Activated naive CD4-positive, alpha-beta T cell (primary cell): ENCODE measurements at places on chromosomes 4 and X.

- no peak for DNase-seq
Measured at GRCh38 chr4:52483186-52483890, 175.8 kb downstream of the USP46 start.

DNA sequence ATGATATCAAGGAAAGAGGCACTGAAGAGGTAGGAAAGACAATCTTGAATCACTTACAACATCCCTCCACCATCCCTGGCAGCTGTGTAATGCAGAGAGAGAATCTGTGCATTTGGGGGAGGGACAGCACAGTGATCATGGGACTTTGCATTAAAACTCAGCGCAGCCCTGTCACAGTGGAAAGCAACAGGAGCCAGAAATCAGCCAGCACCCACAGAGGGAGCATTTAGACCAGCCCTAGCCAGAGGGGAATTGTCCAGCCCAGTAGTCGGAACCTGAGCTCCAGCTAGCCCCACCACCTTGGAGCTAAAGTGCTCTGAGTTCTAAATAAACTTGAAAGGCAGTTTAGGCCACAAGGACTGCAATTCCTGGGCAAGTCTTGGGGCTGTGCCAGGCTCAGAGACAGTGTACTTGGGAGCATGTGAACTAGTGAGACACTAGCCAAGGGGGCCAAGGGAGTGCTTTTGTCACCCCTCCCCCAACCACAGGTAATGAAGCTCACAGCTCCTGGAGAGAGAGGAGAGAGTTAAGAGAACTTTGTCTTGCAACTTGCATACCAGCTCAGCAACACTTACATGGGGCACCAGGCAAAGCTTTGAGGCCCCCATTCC is 83.9 kb upstream of the FAM241A start:
- no peak for DNase-seq

- no peak for DNase-seq
Measured at GRCh38 chr4:108314900-108315589, 146.3 kb upstream of the LEF1 start.

DNA sequence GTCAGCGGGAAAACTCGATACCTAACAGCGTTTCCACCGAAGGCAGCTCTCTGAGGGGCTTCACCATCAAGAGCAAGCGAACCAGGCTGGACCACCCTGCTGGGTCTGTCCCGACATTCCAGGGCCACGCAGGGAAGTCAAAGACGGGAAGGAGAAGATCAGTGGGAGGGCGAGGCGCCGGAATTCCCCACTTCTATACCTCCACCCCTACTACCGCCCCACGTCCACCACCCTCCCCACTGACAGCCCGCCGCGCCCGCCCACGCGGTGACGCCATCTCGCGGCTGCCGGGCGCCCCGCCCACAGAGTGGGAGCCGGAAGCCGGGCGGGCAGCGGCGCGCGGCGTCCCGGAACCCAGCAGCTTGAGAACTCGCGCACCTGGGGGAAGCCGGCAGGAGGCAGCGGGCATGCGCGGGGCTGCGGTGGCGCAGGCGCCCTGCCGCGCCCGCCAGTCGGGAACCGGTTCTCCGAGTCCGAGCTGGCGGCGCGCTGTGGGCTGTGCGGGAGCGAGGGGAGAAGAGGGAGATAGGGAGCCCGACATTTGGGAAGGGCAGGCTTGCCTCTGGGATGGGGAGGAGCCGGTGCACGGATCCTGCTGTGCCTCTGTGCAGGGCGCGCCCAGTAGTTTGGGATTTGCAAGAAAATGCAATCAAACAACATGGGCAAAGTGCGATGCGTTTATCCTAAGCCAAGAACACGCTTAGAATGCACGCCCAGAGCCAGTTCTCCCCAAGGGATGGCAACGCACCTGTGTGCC is 3.2 kb upstream of the STIM2 start:
- peak; percentile 84 for DNase-seq

GRCh38 chrX:1124531-1124930 is 87.9 kb downstream of the CRLF2 start:
- DNase-seq: no peak

DNA sequence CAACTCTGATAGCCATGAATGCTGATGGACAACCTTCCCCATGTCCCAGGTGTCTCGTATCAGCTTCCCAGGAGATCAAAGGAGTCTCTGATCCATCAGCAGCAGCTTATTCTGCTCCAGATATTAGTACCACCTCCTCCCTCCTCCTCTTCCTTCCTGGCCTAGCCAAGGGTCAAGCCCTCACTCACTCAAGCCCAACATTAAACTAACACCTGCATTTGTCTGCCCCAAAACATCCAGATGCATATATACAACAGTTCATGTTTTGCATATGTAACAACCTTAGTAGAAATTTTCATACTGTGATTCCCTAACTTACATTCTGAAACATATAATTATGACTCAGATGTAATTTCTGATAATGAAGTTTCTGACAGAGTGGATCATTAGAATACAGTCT is 29.9 kb downstream of the BCLAF3 start:
- DNase-seq: no peak

DNA sequence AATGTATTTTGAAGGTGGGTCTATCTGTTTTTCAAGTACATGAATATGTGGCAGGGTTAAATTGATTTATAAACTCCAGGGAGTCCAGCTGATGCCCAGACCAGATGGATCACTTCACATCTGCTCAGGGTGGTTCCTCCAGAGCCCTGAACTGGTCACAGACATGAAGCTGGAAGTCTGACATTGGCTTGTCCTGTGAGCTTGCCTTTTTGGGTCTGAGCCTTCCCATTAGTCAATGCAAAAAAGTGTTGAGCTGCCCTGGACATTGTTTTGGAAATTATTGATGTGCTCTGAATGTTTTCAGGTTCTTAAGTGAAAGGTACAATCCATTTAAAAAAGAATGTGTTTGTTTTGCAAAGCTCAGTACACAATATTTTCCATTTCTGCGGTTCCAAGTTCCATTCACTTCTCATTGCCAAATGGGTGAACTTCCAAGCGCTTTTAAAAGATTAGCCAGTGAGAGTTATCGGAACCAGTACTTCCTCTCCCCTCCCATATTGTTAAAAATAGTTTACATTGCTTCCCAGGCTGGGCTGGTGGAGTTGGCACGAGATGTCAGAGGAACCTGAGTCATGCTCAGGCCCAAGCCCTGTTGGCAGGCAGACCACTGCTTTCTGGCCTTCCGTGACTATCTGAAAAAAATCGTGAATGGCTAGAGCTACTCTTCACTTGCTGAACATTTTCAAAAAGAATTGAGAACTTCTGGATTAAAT is 52.1 kb downstream of the PDGFRA start:
- DNase-seq: no peak

DNA sequence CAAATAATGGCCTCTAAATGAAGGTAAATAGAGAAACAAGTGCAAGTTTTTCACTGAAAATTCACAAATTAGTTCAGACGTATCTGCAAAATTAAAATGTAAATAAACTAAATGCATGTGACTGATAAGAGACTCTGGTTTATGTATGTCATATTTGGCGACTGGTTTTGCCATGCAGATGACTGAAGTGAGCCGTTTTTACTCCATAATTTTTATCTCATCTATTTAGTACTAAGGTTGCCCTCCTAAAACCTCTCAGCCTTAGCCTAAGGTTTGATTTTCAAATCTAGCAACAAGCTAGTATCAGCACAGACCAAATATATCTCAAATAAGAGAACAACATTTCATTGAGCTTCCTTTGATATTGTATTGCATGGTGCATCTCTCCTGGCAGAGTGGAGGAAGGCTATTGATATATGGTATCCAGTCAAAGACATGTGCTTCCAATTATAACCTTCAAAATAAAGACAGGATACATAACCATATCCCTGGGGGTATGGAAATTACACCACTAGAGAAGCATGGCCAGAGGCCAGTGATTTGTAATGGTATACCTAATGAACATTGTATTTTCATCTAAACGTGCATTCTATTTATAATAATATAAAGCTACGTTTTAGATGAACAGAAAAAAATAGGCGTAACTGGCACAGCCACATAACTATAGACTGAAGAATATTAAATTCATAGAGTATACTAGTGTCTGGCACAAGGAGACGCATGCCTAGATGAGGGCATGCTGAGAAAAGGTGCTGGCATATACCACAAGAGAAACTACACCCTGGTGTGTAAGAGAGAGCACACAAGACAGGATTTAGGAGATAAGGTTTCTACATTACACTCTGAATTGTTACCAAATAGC is 392.6 kb upstream of the INTU start:
- no peak for DNase-seq

DNA sequence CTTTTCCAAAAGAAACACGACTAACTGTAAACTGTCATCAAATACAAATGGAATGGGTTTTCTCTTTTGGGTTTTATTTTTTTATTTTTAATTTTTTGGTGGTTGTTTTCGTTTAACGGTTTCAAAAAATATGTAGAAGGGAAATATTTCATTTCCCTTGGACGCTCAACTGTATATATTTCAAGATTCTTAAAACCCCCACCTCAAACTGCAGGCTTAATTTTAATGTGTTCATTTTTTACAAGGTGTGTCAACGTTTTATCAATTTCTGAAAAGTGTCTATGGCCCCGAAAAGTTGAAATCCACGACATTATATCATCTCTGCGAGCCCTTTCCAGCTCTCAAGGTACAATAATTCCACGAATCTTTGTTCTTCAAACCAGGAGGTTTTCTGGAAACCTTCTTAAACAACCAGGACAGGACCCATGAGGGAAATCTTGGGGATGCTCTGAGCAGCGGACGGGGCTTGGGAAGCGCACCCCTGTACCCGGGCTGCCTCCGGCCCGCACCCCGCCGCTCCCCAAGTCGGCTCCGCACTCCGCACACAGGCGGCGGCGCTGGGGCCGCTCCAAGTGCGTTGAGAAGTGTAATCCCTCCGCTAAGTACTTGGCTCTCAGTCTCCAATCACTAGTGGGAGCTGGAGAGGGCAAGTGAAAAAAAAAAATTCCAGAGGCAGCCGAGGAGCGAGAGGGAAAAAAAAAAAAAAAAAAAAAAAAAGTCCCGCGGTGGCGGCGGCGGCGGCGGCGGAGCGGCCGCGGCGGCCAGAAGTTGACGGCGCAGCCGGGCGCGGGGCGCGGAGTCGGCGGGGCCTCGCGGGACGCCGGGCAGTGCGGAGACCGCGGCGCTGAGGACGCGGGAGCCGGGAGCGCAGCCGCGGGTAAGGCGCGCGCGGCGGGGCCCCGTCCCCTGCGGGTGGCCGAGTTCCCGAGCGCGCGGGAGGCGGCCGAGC is at the start of gene BMPR1B:
TSS of gene BMPR1B (plus strand) at position 764 of the 949 bp plus-strand sequence. CDS start 346,470 bp downstream, outside the sequence.
- no peak for DNase-seq

- DNase-seq: no peak
Measured at GRCh38 chr4:148834804-148835631, 392.8 kb upstream of the NR3C2 start.

DNA sequence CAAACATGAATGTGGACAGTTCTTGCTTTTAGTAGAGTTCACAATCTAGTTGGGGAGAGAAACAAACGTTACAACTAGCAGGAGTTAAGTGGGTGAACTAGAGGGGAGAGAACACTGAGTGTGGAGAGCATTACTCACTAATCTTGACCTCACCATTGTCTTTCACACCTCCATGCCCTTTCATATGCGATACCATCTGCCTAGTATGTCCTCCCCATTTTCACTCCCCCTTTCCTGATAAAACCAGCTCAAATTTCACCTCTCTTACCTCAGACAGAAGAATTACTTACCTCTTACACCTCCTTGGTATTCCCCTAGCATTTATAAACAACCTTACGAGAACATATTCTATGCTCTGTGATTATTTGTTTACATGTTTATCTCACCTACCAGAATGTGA is 53.6 kb downstream of the LAS1L start:
- DNase-seq: no peak

GRCh38 chr4:166363198-166363597 is 490.2 kb downstream of the TLL1 start:
- DNase-seq: no peak

- no peak for DNase-seq
Measured at GRCh38 chr4:7381890-7382633, 52.7 kb downstream of the PSAPL1 start.

- no peak for DNase-seq
Measured at GRCh38 chr4:76215077-76215476, 1.5 kb upstream of the SCARB2 start.

DNA sequence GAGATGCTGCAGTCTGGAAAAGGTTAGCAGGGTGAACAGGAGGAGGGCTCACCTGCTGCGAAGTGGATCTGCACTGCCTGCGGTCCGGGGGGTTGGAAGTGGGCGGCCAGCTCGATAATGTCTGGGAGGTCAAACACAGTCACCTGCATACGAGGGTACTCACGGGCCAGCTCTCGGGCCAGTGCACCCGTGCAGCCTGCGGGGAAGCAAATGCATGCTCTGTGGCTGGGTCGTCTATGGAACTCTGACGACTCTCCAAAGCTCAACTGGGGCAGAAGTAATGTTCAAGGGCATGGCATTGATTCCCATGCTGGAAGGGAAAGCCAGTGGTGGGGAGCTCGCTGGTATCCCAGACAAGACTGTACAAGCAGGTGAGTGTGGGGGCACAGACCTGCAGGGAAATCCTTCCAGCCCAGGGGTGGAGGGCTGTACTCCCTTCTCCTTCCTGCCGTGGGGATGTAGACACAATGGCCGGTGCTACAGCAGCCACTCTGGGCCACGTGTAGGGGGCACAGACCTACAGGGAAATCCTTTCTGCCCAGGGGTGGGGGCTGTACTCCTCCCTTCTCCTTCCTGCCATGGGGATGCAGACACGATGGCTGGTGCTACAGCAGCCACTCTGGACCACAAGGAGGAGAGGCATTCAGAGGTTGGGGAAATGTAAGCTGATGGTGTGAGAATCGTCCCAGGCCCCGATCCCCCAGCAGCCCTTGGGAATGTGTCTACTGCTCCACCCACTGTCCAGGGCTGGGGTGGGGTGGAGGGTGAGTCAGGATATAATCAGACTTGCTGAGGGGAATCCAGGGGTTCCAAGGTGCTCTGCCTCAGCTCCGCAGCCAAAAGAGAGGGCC is 26.2 kb upstream of the SLC25A6 start:
- no peak for DNase-seq

- DNase-seq: no peak
Measured at GRCh38 chrX:15601932-15602331, 1.2 kb upstream of the ACE2 start.

DNA sequence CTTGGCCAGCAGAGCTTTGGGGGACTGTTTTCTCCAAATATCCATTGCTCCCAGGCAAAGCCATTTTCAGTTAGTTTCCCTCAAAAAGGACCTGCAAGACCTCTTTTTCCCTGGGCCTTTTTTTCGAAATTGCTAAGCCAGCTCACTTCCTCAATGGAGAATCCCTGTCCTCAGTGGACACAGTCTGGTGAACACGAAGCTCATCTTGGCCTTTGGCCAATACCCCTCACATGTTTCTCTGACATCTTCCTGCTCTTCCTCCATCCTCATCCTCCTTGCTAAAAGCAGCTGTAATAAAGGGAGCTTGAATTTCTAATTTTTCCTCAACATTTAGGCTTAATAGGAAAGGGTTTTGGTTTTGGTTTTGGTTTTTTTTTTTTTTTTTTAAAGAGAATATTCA is 17.6 kb upstream of the PRPS1 start:
- no peak for DNase-seq
